ENCODE measurements at places on chromosomes 3 and 15.
A peak's percentile ranks its signal among the peaks of the same experiment; 100 is the strongest.

DNA sequence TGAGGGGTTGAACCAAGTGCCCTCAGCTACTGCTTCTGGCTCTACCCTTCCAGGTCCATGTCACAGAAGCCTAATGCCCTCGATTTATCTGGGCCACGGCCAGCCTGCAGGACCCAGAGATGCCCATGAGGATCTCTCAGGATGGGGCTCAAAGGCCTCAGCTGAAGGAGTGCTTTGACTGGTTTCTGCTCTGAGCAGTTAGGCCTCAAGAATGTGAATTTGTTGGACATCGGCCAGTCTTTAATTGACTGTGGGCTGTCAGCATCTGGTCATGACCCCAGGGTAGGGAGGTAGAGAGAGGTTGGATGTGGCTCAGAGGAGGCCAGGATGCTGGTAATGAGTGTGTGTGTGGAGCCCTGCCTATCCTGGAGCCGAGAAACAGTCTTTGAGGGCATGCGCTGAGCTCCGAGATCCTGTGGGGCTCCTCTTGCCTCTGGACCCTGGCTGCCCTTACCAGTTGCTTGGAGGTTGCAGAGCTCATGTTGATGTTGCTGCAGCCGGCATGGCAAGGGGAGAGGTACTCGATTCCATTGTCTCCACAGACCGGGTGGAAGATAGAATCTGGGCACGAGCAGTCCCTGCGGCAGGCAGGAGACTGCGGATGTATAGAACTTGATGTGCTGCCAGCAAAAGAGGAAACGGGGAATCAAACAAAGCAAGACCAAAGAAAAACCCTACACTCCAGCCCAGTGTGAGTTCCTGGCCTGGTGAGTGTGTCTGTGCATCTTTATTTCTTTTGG, 49.1 kb upstream of the RAB6B start:
- DNase-seq, result no peak

DNA sequence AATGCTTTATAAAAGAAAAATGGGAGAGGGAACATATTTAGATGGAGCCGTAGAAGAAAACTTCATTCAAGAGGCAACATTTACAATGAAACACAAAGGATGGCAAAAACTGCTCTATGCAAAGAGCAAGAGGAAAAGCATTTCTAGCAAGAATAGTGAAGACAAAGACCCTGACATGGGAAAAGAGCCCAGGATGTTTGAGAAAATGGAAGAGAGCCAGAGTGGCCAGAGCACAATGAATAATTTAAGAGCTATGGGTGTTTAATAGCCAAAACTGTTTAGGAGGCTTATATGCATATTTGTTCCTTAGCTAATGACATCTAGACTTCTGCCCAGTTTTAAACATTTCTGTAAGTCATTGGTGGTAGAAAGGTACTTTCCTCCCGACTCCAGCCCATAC, 25.4 kb upstream of the SEMA6D start:
- no peak for DNase-seq

DNA sequence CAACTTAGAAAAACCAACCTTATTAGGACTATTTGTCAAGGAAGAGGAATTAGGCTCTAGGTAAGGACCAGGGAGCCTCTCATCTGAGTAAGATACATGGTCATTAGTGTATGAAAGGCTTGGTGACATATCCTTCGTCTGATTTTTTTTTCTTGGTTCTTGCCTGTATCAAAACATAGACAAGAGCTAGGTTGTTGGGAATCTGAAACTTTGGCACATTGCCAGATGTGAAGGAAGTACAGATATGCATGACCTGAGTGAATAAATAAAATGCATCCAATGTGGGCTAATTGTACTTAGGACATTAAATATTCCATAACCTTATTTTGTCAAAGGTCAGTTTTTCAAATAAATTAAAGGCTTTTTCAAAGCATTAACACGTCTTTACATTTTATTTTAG, 151.8 kb downstream of the SYNPR start:
- DNase-seq, result no peak

DNA sequence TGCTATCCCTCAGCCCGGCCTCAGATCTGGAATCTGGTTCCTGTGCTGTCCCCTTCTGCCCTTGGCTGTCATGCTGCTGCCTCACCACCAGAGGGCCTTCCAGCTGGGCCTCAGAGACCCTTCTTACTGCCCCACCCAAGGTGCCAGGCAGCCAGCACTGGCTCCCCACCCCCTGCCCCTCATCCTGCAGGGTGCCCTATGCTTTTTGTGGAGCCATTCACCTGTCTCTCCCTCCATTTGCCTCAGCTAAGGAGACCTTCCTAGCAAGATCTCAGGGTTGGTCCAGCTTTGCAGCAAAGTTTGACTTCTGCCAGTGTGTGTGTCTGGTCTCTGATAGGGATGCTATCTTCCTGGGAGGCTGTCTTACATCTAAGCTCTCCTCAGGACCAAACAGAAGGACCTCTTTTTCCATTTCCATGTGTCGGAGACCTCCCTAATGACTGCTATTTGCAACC, 1.9 kb upstream of the VWA5B2 start:
- DNase-seq, result no peak

DNA sequence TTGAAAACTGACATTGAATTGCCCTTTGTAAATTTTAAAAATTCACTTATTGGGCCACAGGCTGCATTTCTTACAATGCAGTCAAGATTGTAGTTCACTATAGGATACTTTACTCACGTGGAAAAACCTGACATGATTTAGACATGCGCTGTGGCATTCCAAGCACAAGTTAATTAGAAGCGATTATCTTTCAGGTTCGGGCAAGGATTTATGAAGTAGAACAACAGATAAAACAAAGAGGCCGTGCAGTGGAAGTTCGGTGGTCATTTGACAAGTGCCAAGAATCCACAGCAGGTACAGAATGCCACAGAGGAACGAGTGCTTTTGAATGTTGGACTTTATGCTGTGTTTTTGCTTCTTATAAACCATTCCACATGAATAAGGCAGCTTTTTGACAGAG, 37.8 kb downstream of the GPR171 start:
- DNase-seq, result no peak

DNA sequence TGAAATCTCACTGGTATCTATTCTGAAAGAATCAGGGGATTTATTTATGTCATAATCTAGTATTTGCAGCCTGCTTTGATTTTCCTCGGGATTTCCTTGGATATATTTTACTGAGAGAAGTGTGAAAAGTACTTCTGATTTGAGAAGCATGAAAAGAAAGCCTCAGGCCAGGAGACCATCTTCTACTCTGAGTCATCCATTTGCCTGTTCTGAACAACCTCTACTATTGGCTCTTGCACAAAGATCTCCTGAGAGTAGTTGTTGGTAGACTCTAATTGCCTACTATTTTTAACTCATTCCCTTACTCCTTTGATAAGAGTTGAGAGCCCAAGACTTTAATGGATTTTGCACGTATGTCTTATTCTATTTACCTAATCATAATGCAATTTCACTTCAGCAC, 318.9 kb downstream of the BCHE start:
- no peak for DNase-seq

DNA sequence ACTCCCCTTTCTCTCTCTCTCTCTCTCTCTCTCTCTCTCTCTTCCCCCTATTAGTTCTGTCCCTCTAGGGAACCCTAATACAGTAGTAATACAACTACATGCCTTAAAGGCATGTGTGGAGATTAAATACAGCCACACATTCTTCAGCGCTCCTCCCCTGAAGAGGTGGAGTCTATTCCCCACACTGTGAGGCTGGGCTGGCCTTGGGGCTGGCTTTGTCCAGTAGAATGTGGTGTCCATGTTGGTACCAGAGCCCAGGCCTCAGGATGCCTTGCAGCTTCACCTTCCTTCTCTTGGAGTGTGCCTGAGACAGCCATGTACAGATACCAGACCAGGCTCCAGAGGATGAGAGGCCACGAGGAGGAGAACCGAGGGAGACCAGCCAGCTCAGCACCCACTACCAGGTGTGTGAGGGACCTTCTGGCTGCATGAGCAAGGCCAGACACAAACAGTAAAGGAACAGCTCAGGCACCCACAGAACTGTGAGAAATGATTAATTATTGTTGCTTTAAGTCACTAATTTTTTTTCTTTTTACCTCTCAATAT, 10.7 kb downstream of the SLC6A20 start:
- no peak for DNase-seq

DNA sequence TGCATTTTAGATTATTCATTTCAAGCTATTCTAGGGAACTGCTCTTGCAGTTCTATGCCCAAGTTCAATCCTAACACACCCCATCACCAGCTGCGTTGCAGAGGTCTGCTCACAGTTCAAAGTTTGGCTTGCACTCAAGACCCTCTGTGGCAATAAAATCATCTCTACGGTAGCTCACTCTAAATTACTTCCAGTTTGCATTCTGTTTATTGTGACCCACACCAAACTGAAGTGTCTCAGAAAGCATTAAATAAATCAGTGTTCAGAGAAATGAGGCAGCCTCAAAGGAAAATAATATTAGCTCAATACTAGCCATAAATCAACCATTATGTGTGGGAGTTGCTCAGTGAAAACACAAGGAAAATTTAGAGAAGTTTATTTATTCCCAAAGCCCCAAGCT, 250.3 kb downstream of the MAGI1 start:
- DNase-seq, result no peak

GRCh38 chr3:69649120-69650065, 89.9 kb upstream of the MITF start:
- no peak for DNase-seq

GRCh38 chr3:108319428-108320082, 23.2 kb downstream of the HHLA2 start:
- no peak for DNase-seq

DNA sequence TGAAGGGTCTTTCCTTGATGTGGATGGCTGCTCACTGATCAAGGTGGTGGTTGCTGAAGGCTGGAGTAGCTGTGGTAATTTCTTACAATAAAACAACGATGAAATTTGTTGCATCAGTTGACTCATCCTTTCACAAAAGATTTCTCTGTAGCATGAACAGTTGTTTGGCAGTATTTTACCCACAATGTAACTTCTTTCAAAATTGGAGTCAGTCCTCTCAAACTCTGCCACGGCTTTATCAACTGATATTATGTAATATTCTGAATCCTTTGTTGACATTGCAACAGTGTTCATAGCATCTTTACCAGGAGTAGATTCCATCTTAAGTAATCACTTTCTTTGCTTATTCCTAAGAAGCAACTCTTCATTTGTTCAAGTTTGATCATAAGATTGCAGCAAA, 252.6 kb downstream of the UBE2E2 start:
- DNase-seq, result peak; percentile 16

- no peak for DNase-seq
Measured at GRCh38 chr3:46849045-46849631, 14.1 kb downstream of the MYL3 start.

DNA sequence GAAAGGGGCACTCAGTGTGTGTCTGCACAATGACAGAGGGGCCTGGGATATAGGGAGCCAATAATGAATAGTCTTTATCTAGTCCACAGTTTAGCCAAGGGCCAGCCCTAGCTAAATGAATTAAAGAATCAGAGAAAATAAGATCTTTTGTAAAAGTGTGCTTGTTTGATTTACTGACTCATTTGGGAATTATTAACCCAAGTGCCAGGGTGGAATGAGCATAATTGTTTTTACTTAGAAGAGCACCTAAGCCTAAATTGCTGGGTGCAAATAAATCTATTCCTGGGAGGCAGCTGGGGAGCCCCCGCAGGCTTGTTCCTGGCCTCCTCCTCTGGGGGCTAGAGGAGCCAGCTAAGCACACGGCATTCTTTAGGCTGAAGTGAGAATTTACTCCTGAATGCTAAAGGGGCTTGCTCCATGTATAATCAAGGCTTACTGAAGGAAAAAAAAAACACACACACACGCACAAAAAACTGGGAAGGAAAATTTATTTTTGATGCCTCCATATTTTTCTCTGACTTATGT, 405.3 kb upstream of the SUCLG2 start:
- no peak for DNase-seq

Measured in HL-60 (cell line).